ENCODE measurements at places on chromosomes 12 and 14. TPM values are rescaled to one million over a fixed set of nuclear protein-coding genes. Genes with fewer than 3 reads are reported as not detected.

OR4K5 gene
- total RNA-seq, result not detected

CTSG gene
- not detected for total RNA-seq

OLR1 gene
- not detected for total RNA-seq

GPRC5A gene
- total RNA-seq, result 36.0 TPM

GNB3 gene
- 1.5 TPM for total RNA-seq

TOMM20L gene
- not detected for total RNA-seq

TSHR gene
- total RNA-seq, result not detected

NAB2 gene
- 16.8 TPM for total RNA-seq

ANKS1B gene
- total RNA-seq, result 0.09 TPM

STON2 gene
- total RNA-seq, result 0.18 TPM

CLEC12A gene
- total RNA-seq, result not detected

IL26 gene
- not detected for total RNA-seq

ANO4 gene
- 0.94 TPM for total RNA-seq

GLI1 gene
- total RNA-seq, result 0.45 TPM

BDKRB2 gene
- total RNA-seq, result under 0.01 TPM
